ENCODE measurements at places on chromosomes 5 and 9.

GRCh38 chr5:56142614-56143372 lies 90.3 kb downstream of the ANKRD55 start:
- no peak for DNase-seq

DNA sequence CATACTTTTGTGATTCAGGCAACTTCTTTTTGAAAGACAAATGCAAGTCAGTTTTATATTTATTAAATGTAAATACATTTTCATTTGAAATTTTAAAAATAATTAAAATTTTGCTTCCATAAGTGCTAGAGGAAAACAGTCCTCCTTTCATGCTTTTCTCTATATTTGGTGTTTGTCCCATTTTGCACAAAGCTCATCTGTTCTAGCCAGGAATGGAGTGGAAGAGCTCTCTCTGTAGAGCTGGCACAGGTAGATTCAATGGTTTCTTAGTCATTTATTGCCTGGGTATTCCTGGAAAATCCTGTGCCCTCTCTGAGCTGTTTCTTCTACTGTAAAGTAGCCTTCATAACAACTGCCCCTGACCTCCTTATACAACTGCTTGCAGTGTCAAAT lies 267.6 kb upstream of the HAPLN1 start:
- no peak for DNase-seq

DNA sequence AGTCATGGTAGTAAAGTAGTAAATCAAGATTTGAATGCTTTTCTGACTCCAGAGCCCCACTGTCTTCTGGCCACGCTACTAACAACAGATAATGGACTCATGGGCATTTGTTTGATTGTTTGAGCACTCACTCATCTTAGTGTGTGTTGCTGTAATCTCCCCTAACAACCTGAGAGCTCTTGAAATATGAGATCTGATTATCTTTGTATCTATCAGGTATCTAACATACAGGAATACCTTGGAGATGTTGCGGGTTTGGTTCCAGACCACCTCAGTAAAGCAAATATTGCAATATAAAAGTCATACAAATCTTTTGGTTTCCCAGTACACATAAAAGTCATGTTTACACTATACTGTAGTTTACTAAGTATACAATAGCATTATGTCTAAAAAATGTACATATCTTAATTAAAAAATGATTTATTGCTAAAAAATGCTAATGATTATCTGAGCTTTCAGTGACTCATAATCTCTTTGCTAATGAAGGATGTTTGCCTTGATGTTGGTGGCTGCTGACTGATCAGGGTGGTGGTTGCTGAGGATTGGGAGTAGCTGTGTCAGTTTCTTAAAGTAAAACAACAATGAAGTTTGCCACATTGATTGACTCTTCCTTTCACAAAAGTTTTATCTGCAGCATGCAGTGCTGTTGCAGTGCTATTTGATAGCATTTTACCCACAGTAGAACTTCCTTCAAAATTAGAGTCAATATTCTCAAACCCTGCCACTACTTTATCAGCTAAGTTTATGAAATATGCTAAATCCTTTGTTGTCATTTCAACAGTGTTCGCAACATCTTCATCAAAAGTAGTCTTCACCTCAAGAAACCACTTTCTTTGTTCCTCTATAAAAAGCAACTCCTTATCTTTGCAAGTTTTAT lies 92.2 kb downstream of the ZNF462 start:
- DNase-seq: no peak

- DNase-seq: no peak
These were observed 9.0 kb upstream of the DIPK1B start for GRCh38 chr9:136703276-136703860.

GRCh38 chr5:33929925-33930690 lies 6.1 kb upstream of the RXFP3 start:
- no peak for DNase-seq

GRCh38 chr9:13090628-13091027 lies 188.9 kb downstream of the MPDZ start:
- no peak for DNase-seq

GRCh38 chr5:55222092-55222984 lies 4.8 kb downstream of the MCIDAS start:
- no peak for DNase-seq
